Neural progenitor cell (in vitro differentiated cells): ENCODE measurements at places on chromosomes 5 and 9.

- no peak for DNase-seq
Observed at GRCh38 chr5:131242728-131243255, 21.1 kb upstream of the CDC42SE2 start.

DNA sequence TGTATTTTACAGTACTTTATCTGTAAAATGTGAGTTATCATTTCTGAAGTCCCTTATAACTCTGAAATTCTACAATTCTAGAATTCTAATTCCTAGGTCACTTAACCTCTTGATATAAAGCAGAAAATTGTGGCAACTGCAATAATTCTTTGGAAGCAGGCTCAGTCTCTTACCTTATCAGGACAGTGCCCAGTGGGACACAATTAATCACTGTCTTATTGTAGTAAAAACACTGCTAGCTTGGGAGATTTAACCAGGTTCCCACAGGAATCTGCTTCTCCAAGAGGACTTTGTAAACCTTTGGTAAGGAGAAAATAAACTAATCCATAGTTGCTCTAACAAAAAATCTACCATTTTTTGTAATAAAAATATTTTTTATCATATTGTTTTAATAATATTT is 18.3 kb upstream of the SPATA9 start:
- no peak for DNase-seq

DNA sequence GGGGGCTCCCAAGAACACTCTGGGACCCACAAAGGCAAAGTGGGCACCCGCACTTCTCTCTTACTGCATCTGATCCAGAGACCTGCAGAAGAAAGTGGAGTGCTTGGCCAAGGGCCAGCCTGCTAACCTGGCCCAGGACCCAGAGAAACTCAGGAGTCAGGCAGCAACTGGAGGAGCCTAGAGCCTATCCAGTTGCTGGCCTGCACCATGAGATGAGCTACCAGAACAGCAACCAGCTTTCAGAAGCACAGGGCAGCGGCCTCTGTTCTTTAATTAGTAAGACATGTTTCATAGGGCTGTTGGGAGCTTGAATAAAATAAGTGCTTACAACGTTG is 298.3 kb downstream of the GADD45G start:
- no peak for DNase-seq

DNA sequence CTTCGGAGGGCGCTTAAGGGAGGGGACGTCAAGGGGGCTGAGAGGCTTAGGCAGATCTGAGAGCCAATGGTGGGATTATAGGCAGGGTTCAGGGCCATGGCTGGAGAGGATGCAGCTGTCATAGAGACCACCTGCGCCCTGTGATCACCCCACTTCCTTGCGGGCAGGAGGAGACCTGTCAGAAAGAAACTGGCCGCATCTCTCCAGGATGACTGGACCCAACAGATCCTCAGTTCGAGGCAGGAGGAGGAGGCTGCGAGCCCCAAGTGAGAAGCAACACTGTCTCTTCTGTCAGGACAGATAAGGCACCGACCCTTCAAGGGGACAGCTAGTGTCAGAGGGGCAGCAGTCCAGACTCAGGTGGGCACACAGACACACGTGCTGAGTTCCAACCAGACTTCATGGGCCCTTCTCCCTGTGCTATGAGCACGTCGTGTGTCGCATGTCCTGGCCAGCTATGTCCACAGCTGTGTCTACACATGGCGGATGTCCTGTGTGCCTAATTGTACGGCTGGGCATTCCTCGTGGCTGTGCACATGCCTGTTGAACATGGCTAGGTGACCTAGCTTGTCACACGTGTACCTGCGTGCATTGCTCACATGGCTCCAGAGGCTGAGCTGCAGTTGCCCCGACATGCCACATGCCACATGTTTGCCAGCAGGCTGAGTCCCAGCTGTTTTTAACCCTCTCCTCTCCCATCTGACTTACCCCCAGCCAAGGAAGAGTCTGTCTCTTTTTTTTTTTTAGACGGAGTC is 583 bp upstream of the AQP3 start:
- no peak for DNase-seq

GRCh38 chr5:158609333-158610050 is 490.2 kb downstream of the EBF1 start:
- DNase-seq = no peak

DNA sequence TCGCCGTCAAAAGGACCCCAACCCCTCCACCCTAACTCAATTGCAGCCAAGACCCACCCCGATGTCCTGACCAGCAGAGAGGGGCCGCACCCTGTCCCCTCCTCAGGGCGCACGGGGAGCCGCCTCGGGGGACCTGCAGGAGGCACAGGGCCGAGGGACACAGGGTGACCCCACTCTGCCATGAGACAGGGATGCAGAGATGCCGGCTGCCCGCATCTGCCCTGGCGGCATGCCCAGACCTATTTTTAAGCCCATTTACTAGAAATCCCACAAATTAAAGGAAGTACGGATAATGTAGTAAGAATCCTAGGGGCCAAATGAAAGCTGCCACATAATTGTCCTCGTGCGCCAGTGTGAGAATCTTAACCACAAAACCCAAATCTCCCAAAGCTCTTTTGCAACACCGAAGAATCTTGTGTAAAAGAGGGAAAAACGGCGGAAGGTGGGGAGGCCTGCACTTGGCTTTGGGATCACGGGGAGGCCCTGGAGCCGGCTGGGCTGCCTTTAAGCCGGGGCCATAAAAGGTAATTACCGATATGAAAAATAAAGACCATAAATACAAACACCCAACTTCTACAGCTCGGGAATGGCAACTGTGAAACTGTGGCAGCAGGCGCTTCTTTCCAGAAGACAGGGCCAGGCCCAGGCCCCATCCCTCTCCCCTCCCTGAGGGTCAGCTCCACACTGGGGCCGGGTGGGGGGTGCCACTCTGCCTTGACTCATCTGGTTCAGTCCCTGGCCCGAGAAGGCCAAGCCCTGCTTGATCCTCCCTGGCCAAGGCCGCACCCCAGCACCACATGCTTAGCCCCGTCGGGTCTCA is 35.0 kb downstream of the NACC2 start:
- DNase-seq = no peak

DNA sequence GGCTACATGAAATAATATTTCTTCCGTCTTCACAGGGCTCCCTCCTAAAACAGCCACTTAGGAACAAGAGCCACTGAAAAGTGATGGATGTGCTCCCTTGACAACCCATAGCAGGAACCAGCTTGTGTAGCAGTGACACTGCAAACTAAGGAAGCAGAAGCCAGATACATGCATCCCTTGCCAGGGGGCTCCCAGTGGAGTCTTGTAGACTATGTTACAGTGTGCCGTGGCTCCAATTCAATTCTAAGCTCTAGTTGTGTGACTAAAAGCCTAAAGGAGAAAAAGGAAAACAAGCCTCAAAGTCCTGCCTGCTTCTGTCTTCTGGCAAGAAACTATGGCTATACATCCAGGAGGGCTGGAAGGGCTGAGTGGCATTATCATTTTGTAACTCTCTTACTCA is 12.2 kb upstream of the TAF1L start:
- DNase-seq = no peak

GRCh38 chr5:31485376-31486207 is 46.3 kb downstream of the DROSHA start:
- DNase-seq = no peak

GRCh38 chr5:83956386-83956785 is 235.7 kb upstream of the HAPLN1 start:
- DNase-seq = no peak

DNA sequence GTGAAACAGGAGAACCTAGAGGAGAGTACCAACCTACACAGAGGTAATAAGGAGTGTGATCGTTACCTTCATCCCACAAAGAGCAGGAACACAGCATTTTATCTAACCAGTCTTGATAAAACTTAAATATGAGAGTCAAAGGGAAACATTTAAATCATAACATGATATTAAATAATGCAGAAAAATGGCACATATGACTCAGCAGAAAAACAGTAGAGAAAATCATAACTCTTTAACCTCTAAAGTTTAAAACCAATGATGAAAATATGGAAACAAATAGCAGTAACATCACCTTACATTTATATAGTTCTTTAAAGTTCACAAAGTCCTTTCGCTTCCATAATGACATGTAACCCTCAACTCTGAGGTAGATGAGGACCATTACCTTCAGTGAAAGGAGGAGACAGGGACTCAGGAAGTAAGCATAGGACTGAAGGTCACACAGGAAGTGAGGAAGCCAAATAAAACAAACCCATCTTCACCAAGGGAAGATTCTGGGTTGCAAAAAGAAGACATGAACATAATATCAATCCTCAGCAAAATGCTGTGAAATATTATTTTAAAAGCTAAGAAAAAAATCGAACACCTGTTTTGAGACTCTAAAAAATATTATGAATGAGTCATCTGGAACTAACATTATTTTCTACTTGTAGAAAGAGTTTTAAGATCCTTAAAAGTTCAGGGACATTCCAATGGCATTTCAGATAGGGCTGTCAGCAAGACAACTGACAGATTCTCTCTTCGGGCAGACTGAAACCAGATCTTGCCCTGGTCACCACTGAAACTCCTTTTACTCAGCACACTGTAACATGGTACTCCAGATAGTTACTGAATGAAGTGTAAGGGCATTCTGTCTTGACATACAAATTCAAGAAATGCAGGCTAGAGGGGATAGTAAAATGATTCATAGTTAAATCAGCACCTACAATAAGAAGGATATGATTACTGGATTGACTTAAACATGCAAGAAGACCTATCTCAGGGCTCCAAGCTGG is 148.5 kb downstream of the EPB41L4A start:
- DNase-seq = no peak

- DNase-seq = no peak
Observed at GRCh38 chr9:131396626-131397025, 2.7 kb downstream of the PRRC2B start.

DNA sequence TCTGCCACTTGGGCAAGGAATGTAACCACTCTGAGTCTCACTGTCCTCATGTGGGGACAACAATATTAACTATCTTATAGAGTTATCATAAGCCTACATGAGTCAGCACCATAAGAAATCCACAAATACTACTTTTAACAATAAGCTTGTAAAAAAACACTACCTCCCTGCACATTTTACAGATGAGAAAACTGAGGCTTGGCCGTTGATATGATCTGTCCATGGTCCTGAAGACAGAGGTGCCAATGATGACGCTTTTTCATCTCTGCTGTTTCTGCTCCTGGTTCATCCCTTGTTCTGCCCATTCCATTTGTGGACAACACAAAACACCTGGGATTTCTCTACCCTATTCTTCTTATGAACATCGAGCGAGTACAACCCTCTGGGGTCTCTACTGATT is 23.4 kb upstream of the STRBP start:
- no peak for DNase-seq

DNA sequence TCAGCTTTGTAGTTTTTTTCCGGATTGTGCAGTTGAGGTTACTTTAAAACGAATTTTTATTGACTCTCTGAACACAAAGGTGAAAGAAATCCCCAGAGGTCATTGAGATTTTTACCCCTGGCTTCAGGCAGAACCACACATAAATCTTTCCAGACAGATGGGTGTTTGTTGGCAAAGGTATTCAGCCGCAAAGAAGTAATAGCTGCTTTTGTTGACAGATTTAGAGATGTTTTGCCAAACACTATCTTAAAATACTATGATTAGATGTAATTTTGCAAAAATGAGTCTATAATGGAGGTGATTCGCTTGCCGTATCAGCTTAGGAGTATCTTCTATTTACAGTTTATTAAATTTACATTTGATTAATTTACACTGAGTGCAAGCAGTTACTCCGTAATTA is 418.3 kb upstream of the CLINT1 start:
- no peak for DNase-seq

DNA sequence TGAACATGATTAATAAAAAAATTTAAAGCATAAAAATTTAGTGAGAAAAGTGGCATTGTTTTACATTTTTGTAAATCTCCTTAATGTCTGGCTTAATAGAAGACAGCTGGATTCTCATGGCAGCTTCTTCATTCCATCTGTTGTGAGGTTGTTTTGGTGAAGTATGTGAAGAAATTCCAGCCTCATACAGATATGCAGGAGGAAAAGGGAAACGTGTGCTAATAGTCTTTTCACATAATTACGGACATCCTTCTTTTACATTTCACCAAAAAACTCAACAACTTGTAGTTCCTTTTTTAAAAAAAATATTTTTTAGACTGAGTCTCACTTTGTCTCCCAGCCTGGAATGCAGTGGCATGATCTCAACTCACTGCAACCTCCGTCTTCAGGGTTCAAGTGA is 46.9 kb downstream of the HACD4 start:
- no peak for DNase-seq

DNA sequence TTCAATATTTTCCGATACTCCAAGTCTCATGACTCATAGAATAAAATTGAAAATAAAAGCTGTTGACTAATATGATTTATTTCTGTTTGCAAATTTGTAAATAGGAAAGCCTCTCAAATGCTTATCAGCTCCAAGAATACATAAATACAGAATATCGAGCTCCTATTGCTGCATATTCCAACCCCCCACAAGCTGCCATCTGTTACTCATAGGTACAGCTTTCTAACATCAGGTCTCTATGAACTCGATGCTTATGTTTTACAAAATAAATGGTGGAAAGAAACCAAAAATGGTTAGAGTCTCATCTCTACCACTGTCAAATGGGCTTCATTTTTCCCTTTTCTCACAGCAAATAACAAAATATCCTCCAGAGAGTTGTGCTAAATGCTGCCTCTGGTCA is 631.6 kb upstream of the CDH18 start:
- no peak for DNase-seq

GRCh38 chr5:148887123-148887881 is 60.9 kb downstream of the ADRB2 start:
- DNase-seq = no peak

DNA sequence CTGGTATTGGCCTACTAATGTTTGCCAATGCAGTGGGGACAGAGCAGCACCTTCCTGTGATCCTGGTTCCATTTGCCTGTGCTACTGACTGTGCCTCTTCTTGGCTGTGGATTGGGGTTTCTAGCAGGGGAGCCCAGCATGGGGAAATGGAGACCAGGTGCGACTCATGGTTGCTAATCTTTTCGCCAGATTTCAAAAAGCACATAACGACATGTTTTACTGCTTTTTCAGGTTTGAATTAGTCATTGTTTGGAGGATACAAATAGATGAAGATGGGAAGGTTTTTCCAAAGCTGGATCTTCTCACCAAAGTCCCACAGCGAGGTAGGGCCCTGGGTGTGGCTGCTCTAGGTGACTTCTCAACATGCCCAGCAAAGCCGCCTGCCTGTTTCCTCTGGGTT is 57.6 kb downstream of the IPPK start:
- DNase-seq = no peak

DNA sequence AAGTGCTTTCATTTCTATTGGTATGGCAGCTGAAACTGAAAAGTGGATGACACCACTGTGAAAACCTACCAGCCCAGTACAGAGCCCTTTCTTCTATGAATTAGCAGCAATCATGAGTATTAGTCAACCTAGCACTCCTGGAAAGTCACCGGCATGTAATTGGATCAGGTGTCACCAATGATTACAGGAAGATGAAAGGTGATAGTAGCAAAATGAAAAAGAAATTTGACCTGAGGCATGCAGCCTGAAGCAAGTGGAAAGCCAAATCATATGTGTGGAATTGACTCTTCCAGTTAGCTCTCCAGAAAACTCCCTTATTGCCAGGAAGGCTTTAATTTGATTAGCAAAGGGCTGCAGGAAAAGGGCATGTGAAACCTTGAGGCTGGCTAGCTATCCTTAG is 81.2 kb upstream of the NAA35 start:
- DNase-seq = no peak
